Hematopoietic multipotent progenitor cell (in vitro differentiated cells): ENCODE measurements at places on chromosomes 2 and 18. TPM values are rescaled to one million over a fixed set of nuclear protein-coding genes. Genes with fewer than 3 reads are reported as not detected.

GRCh38 chr2:145598434-145598833 is 1078.5 kb upstream of the ZEB2 start:
- DNase-seq, result no peak

GRCh38 chr18:25827961-25828561 is 262.4 kb downstream of the SS18 start:
- DNase-seq, result no peak

GRCh38 chr18:46646468-46646867 is 10.6 kb downstream of the LOXHD1 start:
- no peak for DNase-seq

NT5DC4 gene
- not detected for total RNA-seq

DNA sequence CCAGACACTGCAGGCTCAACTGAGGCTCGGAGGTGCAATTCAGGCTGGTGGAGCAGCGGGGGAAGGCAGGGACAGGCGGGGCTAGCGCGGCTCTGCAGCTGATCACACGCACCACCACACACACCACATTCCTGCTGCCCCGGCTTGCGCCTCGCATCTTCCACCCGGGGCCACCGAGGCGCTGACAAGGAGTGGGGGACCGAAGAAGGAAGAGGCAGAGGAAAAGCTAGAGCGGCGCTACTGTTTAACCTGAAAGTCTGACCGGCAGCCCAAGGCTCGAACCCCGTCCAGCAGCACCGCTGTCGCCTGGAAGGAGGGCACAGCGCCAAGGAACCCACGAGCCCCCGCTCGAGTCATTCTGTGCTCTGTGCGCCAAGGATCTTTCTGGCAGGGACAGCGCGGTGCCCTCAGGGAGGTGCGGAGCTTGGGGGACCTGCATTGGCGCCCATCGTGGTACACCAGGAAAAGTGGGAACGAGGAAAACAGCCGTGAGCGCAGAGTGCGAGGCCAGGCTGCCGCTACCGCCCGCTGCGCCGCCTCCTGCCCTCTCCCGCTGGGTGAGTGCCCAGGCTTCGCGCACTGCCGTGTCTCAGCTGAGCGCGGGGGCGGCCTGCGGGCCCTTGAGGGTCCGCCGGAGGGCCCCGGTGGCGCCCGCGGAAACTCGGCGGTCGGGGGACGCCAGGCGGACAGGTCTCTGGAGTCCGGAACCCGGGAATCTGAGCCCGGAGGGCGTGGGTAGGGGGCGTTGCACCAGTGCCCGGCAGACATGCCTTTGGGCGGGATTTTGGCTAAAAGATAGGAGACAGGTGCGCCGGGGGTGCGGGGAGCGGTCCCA is 860 bp upstream of the KCNJ3 start:
- no peak for DNase-seq

DNA sequence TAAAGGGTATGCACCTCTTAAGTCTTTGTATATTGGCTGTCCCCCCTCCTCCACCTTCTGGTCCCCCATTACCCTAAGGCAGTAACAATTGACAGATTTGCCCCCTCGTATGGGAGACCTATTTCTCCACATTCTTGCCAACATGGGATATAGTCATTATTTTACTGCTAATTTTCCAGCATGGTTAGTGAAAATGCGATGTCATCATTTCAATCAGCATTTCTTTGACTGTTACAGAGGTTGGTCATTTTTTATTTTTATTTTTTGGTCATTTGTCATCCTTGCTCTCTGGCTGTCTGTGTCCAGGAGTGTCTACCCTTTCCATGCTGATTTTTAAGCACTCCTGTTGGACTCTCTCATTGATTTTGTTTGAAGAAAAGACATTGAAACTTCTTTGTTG is 45.4 kb upstream of the SPP2 start:
- DNase-seq, result no peak

GRCh38 chr2:138922973-138923563 is 142.9 kb upstream of the NXPH2 start:
- DNase-seq, result no peak

DNA sequence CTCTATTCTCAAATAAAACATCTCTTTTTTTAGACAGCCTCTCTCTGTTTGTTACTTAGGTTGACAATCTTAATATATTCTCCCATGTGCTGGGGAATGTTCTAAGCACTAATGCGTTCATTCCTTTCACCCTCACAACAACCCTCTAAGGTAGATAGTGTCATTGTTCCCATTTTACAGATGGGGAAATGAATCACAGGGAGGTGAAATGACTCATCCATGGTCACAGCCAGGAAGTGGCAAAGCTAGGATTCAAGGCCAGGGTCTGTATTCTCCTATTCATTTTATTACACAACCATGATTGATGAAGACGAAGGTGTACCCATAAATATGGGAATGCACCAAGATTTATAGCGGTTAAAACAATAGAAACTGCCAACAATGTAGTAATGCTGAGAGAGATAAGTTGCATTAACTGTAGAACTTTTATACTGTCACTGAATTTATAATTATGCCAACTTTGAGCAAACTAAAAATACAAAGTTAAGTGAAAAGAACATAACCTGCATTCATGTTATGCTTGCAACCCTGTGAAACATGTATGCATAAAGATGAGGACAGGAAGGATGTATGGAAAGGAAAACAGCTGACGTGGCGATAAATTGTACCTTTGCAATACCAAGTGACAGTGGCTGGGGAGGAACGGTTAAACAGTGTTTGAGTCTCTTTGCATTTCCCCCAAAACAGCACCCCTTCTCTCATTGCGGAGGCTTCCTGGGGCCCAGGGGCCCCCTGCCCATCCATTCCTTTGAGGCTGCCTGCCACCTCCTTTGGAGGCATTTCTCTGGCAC is 257.7 kb upstream of the AGAP1 start:
- no peak for DNase-seq

- no peak for DNase-seq
These were observed 99.1 kb downstream of the HRH4 start for GRCh38 chr18:24559526-24559925.

DNA sequence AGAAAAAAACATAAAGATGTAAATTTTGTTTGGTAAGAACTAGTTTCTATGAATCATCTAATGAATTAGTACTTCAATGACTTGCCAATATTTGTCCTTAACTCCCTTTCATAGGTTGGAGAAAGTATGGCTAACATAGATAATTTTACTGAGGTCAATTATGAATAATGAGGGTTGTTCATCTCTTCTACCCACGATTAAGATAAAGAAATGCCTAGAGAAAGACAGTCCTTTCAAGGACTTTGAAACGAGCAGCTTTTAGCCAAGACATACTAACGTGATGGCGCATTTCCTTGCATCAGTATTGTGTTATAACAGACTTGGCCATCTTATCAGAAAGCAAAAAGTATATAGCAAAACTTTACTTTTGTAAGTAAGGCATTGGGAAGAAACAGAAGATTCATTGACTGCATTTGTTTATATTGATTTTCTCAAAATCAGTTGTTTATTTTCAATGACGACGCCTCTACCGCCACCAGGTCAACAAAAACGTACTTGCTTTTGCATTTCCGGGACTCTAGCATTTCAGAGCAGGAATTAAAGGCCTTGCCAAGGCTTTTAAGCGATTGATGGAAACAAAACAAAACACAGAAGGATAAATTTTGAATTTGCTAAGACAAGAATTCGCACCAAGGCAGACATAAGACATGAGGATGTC is 961 bp downstream of the RBM43 start:
- peak; percentile 41 for DNase-seq

- DNase-seq, result peak; percentile 48
These were observed 25.5 kb downstream of the CENPO start for GRCh38 chr2:24818721-24819167.

LRRTM4 gene
- not detected for total RNA-seq

- no peak for DNase-seq
These were observed 61.7 kb downstream of the CD226 start for GRCh38 chr18:69885841-69886531.

DNA sequence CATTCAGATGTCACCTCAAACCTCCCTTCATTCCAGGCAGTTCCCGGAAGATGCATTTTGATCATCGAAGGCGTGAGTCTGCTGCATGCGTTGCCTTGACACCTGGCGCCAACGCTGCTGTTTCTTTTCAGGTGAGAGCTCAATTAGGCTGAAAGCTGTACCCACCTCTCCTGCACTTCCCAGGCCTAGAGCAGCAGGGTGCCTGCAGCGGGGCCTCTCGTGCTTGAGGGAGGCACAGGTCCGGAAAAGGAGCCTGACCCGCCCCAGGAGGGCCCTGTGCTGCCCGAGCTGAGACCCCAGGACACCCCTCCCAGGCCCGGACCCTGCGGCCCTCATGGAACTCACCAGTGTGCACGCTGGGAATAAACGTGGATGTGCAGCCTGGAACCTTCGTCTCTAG is 31.4 kb upstream of the KCNG2 start:
- no peak for DNase-seq

GRCh38 chr18:54147439-54147838 is 77.0 kb downstream of the MBD2 start:
- DNase-seq, result no peak

DNA sequence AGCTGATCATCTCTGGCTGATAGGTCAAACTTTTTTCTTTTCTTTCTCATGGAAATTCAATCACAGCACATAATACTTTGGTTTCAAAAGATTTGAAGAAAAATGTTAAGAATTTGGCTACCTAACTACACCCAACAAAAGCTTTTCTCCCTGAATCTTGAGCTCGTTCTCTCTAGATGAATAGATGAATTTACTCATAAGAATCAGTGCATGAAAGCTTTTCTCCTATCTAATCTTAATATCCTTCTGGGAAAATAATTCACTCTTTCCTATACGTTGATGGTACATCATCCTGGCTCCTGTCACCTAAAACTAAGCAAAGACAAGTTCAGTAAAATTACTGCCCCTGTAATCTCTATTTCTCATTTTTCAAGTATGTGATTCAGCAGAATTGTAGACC is 1479.1 kb downstream of the DPP10 start:
- no peak for DNase-seq

RAX gene
- total RNA-seq, result not detected

GRCh38 chr2:42249284-42249683 is 80.1 kb downstream of the EML4 start:
- no peak for DNase-seq

DNA sequence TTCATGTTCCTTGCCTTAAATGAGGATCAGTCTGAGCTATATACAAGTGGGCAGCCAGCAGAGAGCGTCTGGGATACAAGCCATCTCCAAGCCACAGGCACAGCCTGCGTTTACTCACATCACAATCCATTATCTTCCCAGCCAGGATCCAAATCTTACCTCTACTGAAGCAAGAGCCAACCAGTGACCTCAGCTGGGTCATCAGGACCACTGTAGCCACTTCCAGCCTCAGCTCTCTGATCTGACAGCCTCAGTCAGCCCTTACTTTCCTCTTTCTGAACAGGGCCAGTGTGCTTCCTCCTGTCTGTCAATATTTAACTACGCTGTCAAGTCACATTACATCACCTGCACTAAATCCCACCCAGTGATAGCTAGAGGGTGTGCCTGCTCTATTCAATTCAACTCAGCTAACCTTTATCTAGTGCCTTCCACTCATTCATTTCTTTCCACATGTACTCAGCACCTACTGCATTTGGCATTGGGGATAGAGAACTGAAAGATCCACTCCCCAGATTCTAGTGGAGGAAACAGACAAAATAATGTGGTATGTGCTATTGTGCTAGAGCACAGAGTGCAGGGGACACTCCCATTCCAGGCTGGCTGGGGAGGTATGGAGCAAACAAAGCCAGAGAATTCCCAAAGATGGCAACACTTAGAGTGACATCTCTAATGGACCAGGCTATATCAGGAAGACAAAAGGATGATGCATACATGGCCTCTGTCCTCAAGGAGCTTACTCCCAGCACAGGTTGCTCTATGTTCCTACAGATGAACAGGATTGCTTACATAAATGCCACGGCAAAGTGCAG is 146.5 kb downstream of the NCKAP5 start:
- no peak for DNase-seq

GRCh38 chr2:240362216-240362755 is 73.2 kb upstream of the GPC1 start:
- no peak for DNase-seq

DNA sequence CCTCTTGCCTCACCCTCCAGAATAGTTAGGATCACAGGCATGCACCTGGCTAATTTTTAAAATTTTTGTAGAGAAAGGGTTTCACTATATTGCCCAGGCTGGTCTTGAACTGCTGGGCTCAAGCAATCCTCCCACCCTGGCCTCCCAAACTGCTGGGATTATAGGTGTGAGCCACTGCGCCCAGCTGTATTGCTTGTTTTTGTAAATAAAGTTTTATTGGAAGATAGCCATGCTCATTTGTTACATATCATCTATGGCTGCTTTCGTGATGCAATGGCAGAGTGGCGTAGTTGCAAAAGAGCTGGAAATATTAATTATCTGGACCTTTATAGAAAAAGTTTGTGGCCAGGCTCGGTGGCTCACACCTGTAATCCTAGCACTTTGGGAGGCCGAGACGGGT is 109.4 kb upstream of the SPRED2 start:
- DNase-seq, result no peak

SLC11A1 gene
- 3.8 TPM for total RNA-seq

RPL31 gene
- total RNA-seq, result 1,880 TPM

DNA sequence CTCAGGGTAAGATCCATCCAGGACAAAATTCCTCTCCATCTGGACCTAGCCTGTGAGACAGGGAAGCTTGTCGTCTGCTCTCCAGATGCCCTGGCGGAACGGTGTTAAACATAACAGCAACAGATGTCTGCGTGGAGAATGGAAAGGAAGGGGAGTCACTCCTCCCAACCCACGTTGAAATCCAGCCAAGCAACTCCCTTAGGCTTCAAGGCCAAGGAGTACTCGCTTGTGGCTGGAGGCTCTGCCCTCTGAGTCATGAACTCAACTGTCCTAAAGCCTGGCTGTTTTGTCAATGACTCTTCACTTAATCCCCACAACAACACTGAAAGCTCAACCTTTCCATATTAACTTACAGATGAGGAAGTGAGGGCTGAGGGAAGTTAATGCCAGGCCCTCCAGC is 42.2 kb downstream of the TPO start:
- no peak for DNase-seq

- DNase-seq, result no peak
These were observed 28.8 kb downstream of the HADHB start for GRCh38 chr2:26273501-26273900.

GRCh38 chr2:46534589-46534988 is 55.2 kb downstream of the TMEM247 start:
- DNase-seq, result peak; percentile 72

- DNase-seq, result no peak
These were observed 95.6 kb upstream of the LHCGR start for GRCh38 chr2:48851161-48851560.

- DNase-seq, result peak; percentile 35
These were observed 64.0 kb upstream of the MAPRE2 start for GRCh38 chr18:34976899-34977837.

SERPINB13 gene
- not detected for total RNA-seq

CCDC74A gene
- 0.27 TPM for total RNA-seq

GRCh38 chr2:176139661-176140512 is 10.4 kb downstream of the HOXD8 start:
- no peak for DNase-seq

DNA sequence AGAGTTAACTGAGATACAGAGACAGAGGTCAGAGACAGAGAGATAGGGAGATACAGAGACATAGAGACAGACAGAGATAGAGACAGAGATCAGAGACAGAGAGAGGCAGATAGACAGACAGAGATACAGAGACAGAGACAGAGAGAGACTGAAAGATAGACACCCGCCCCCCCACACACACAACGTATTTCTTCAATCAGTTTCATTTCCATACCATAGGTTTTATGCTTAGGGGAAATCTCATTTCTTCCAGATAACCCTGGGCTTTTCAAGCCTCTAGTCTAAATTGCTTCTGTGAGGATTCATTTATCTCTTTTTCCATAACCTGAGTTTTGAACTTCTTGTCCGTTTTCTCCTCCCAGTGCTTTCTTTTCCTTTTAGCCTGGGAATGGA is 94.6 kb downstream of the CD8B2 start:
- no peak for DNase-seq
